Activated CD8-positive, alpha-beta T cell treated with anti-CD3 and anti-CD28 coated beads for 36 hours (primary cell): ENCODE measurements at places on chromosomes 7 and 10.

DNA sequence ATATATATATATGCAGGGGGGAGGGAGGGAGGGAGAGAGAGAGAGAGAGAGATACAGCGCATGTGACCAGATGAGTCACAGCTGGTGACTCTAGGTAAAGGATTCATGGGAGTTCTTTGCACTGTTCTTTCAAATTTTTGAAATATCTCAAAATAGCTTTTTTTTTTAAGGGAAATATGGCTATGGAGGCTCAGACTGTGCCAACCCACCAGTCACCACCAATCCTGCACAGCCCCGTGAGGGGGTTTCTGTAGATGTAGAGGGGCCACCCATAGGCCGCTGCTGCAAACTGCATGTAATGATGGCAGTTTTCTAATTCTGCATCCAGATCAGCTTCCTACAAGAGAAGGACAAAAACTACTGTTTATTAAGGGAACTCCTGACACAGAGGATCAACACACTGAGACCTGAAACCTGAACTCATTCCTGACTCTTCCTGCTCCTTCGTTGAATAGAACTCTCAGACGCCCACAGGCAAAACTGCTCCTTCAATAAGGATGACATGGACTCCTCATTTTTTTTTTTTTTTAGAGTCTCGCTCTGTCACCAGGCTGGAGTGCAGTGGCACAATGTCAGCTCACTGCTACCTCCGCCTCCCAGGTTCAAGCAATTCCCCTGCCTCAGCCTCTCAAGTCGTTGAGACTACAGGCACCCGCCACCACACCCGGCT, 17.3 kb downstream of the DAGLB start:
- DNase-seq = peak; percentile 38

- DNase-seq = no peak
Measured at GRCh38 chr10:129055986-129056385, 411.1 kb upstream of the MGMT start.

DNA sequence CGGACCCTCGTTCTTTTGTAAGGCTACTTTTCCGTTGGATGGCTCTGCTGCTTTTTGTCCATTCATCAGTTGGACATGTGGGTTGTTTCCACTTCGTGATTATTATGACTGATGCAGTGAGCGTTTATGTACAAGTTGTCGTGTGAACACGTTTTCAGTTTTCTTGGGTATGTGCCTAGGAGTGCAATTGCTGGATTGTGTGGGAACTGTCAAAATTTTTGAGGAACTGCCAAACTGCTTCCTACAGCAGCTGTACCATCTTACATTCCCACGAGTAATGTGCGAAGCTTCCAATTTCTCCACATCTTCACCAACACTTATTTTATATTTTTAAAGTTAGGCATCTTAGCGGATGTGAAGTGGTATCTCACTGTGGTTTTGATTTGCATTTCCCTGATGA, 10.4 kb downstream of the FKBP6 start:
- DNase-seq = no peak

GRCh38 chr7:151891182-151891581, 14.3 kb upstream of the PRKAG2 start:
- DNase-seq = no peak

GRCh38 chr7:75992083-75992755, 2.2 kb downstream of the TMEM120A start:
- no peak for DNase-seq
